T-cell (primary cell): ENCODE measurements at places on chromosomes 3 and 15.

DNA sequence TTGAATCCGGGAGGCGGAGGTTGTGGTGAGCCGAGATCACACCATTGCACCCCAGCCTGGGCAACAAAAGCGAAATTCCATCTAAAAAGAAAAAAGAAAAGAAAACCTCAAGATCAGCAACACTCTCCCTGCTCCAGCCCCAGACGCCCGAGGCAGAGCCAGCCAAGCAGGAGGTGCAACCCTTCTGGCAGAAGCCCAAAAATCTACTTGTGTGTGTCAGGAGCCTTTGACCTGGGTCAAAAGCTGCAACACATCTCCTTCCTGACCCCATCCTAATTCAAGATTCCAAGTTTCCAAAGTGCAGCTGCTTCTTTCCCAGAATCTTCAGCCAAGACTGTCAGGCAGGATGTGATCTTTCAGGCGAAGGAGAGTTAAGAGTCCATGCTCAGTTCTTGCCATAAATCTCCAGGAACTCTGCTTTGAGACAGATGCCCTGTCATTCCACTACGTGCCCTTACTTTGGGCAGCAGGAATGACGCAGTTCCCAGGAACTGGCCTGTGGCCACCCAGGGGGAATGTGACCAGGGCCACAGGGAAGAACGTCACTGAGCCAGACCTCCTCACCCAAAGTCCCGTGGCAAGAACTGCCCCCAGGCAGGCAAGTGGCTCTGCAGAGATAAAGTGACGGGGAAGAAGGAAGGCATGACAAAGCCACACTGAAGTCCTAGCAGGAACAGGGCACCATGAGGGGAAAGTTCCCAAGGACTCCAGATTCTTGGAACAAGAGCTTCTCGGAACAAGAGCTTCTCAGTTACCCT lies 39.4 kb downstream of the SH3BP5 start:
- DNase-seq: no peak

DNA sequence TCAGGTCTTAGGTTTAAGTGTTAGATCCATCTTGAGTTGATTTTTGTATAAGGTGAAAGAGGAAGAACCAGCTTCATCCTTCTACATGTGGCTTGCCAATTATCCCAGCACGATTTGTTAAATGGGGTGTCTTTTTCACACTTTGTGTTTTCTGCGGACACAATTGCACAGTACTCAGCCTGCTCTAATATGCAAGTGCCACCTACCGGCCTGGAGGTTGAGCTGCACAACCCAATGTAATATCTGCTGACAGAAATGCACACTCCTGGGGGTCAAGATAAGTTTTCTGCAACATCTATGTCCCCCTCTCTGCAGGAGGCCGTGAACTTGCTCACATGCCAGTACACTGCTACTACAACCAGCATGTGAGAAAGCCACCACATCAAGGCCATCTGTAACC lies 791.9 kb upstream of the ROBO1 start:
- DNase-seq: no peak

DNA sequence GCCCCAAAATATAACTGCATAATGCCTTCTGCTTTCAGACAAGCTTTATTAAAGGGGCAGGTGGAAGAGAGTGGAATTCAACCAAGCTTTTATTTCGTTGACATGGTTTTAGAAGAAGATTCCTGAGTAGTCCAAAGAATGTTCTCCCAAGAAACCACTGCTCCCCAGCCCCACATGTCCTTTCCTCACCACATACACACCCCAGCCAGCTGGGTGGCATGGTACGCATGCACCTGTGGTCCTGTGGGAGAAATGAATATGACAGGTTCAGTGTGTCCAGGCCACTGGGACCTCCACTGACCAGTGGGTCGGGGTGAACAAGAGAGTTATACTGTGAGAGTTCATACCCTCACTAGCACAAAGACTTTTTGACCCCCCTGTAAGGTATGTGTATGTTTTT lies 30.2 kb downstream of the ARID3B start:
- no peak for DNase-seq

DNA sequence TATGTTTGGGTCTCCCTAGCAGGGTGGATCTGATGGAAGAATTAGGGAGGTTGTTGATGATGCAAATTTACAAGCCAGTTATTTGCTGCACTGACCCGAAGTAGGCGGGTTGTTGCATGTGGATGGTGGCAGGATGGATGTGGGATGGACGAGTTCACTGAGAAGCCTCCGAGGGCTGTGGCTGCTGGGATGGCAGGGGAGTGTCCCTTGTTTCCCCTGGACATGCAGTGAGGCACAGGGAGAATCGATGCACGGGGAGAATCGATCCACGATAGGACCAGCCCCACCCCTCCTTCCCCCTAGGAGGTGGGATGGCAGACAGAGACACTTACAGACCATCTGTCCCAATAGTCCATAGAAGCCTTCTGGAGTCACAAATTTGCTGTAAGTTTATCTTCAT lies 31.0 kb upstream of the KLF13 start:
- no peak for DNase-seq

DNA sequence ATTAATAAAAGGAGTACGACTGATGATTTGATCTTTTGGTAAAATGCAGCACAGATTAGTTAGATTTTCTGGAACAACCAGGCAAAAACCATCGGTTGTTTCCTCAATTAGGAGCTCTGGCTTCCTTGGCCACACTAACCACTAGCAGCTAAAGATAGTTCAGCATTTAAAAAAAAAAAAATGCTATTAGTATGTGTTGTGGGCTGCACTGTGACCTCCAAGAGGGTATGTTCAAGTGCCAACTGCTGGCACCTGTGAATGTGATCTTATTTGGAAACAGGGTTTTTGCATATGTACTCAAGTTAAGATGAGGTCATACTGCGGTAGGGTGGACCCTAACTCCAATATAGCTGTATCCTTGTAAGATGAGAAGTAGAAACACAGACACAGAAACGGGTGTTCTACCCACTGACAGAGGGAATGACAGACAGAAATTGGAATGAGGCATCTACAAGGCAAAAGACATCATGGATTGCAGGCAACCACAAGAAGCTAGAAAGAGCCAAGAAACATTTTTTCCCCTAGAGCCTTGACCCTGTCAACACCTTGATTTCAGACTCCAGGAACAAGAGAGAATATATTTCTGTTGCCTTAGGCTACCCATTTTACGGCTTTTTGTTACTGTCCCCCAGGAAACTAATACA lies 534.6 kb upstream of the ROBO2 start:
- no peak for DNase-seq

DNA sequence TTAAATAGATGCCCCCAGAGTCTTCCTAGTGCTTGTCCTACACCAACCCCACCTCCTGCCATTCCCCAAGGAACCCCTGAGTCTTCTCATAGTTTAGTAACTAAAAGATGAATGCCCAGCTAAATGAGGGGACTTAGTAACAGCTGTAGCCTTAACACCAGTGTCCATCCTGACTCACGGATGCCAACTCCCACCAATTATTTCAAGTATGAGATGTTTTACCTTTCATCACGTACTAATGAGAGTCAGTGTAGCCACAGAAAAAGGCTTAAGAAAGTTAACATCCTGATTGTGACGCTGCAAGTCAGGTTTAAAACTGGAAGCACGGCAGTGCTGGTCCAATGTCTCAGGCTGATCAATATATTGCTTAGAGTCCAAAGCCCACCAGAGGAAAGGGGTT lies 109.9 kb downstream of the FMN1 start:
- DNase-seq: no peak

- no peak for DNase-seq
Measured at GRCh38 chr3:13134879-13135206, 61.6 kb upstream of the IQSEC1 start.

DNA sequence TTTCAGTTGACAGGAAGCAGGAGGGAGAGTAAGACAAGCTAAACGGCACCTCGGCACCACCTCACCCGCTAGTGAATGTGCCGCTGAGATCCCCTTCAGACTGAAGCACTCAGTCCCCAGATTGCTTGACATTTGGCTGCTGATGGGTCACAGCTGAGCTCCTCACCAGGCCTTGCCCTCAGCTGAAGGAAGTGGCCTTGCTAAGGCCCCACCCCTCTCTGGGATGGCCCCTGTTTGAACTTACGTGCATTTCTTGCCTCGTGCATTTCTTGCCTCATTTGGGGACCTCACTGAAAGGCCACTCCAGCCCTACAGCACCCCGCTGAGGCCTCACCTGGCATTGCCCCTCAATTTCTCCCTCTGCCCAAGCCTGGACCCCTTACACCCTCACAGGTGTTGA lies 39.8 kb downstream of the EOGT start:
- DNase-seq: no peak

DNA sequence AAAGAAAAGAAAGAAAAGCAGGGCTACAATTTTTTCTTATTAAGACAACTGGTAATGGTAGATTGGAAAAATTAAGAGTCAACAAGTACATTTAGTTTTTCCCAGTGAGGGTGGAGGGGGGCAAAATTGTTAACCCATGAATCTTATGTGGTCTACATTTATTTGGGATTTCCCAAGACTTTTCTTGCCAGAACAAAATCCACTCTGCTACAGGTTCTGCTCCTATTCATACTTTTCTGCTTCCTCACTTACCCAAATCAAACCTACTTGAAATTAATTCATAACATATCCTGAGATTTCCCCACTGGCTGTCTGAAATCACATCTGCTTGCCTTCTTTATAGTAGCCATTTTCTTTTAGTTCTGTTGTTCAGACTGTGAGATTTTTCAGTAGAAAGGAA lies 41.1 kb downstream of the VGLL3 start:
- DNase-seq: no peak

DNA sequence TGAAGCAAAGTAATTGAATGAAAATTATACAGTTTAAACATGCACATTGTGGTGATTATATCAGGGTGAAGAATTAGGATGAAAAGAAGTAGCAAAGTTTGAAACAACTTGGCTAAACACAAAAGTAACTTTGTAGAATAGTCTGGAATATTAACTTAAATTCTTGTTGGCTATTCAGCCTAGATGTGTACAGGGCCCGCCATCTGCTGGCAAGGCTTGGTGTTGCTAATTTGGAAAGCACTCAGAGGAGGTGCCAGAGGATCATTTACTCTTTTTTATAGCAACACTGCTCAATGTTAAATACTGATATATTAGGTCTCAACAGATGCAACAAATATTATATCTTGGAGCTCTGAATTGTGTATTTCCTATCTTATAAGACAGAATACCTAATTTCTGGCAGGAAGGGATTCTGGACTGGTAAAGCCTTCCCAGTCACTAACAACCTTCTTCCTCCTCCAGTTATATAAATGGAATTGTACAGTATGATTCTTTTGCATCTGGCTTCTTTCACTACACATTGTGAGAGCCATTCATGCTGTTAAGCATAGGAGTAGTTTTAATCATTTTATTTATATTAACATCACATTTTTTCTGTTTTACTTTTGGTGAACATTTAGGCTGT lies 36.1 kb downstream of the TTC23 start:
- DNase-seq: peak; percentile 50

DNA sequence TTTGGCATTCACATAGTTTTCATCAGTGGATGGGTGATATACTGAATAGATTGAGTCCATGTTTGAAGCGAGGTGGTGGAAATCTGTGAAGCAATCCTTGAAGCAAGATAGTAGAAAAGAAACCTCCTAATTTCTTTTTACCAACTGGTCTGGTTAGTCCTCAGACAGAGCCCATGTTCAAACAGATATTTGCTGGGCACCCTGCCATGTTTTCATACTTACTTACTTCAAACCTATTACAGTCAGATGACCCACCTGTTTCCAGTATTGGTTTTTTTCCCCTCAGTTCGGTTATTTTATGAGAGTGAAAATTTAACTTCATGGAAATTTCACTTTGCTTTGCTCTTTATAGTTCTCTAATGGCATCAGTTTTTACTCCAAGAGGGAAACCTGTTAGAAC lies 23.7 kb downstream of the EXOSC7 start:
- DNase-seq: no peak

GRCh38 chr3:54870423-54870822 lies 57.4 kb downstream of the LRTM1 start:
- no peak for DNase-seq

DNA sequence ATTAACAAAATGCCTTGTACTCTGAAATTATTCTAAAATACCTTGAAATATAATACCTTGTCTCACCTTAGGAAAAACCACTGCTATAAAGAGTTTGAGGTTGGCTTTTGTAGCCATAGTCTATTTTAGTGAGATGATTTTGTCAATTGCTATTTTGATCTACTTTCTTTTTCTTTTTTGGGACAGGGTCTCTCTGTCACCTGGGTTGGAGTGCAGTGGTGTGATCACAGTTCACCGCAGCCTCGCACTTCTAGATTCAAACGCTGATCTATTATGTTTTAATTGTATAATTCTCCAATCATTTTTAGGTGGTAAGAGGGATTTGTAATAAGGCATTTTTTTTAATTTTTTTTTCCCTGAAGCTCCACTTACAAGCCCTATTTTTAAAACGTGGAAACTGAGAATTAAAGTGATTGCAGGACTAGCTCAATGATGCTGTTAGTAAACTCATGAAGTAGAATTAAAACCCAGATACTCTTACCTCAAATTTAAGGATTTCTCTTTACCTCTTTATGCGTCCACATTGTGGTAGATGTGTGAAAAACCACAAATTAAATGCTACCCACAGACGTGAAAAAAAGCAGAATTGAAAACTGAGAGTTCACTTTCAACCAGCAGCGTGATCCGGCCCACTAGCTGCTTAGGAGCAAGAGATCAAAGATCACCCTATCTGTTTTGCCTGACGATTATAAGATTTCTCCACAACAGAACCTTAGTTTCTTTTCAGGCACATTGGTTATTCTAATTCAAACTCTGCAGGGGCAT lies 384.2 kb downstream of the CGGBP1 start:
- DNase-seq: no peak

- no peak for DNase-seq
Measured at GRCh38 chr3:63764511-63764910, 54.6 kb upstream of the C3orf49 start.

- no peak for DNase-seq
Measured at GRCh38 chr3:194450341-194450740, 36.5 kb downstream of the ATP13A3 start.

- DNase-seq: no peak
Measured at GRCh38 chr3:141657516-141657915, 80.6 kb upstream of the RNF7 start.

- DNase-seq: no peak
Measured at GRCh38 chr3:138569090-138569489, 25.0 kb downstream of the CEP70 start.
